Right renal pelvis (tissue), 4 donors: ENCODE measurements at places on chromosomes 2 and 18. TPM values are rescaled to one million over a fixed set of nuclear protein-coding genes. Genes with fewer than 3 reads are reported as not detected.

Gene CDCA7
- 40.1 TPM for polyA plus RNA-seq

Gene FBXO15
- polyA plus RNA-seq, result 2.8 TPM

Gene VWC2L
- 0.10 TPM for polyA plus RNA-seq

Gene MC4R
- 0.15 TPM for polyA plus RNA-seq

Gene GRB14
- polyA plus RNA-seq, result 48.2 TPM

Gene SERPINB13
- 0.01 TPM for polyA plus RNA-seq

Gene MOGAT1
- 0.05 TPM for polyA plus RNA-seq

Gene RNF181
- polyA plus RNA-seq, result 140 TPM

Gene CYRIA
- 3.1 TPM for polyA plus RNA-seq

Gene ASB18
- not detected for polyA plus RNA-seq
